ENCODE measurements at places on chromosomes 7 and 10.
A peak's percentile ranks its signal among the peaks of the same experiment; 100 is the strongest.

DNA sequence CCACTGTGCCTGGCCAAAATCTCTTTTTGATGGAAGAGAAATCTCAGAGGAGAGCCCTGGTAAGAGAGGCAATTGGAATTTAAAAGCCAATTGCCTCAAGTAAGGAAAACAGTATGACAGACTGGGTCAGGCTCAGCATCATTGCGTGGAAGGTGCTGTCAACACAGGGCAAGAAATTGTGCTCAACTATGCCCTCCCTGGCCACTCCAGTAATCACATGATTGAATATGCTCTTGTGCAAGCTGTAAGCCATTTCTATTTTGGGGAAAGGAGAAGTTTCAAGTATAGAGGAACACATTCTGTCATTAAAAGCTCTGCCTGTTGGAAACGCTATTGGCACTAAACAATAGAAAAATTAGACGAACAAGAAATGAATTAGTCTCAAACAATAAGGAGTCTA lies 1127.7 kb downstream of the REEP3 start:
- DNase-seq = no peak

GRCh38 chr10:130910848-130911247 lies 400.7 kb downstream of the TCERG1L start:
- DNase-seq = no peak

GRCh38 chr10:7354330-7355047 lies 56.3 kb downstream of the SFMBT2 start:
- DNase-seq = peak; percentile 35

GRCh38 chr7:130867039-130867438 lies 133.0 kb upstream of the KLF14 start:
- no peak for DNase-seq

DNA sequence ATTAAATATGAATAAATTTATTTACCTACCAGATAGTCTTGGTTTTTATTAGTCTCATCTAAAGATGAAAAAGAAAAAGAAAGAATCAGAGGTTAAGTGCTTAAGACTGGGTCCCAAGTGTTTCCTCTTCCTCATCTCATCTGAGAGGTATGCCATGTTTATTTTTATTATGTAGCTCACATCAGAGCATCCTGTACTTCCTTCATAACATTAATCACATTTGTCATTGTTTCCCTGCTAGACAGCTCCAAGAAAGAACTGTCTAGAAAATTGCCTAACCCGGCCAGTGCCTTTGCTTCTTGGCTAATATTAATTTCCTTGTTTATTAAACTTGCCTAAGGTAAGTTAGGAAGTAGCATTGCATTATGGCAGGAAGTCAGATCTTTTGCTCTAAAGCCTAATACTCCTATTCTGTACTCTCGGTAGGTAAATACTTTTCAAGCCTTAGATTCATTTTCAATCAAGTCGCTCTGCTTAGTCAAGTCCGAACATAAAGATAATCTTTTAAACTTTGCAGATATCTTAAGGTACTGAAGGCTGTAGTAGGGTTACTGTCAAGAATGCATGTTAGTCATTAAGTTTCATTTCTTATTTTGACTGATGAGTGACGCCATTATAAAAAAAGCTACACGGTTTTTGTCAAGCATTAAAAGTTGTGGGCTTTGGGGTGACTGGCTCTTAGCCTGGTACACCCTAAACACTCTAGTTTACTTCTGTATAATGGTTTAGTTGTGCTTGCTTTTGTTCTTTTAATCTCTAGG lies 47.4 kb downstream of the ZMYND11 start:
- DNase-seq = no peak

DNA sequence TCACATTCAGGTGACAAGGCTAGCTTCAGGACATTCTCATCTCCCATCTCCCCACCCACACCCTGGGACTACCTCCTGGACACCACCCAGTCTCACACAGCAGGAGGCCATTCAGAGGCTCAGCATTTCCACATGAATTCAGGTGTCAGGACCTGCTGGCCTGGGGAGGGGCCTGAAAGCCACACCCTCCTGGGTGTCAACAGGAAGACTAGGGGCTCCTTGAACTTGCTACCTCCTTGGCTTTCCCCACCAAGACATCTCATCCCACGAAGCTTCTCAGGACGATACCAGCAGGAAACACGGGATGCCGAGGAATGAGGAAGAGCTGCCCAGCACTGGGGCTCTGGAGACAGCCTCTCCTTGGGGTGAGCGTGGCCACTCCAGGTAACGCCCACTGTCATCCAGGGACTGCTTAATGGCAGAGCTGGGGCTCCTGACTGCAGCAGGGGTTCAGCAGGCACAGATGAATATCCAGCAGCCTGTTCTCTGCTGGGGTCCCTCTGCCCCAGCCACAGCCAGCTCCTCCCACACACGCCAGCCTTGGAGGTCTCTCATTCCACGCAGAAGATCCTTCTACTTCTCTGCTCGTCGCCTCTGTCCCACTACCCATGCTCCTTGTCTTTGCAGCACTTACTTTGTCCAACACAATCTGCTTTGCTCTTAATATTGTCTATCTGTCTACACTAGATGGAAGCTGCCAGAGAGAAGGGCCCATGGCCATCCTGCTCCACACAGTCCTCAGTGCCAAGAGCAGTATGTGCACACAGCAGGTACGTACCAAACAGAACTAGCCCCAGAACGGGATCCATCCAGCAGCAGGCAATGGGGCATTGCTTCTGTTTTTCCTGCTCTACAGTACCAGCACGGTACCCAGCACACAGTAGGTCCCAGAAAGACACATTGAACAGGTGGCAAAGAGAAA lies 88.7 kb downstream of the FAM53B start:
- no peak for DNase-seq

DNA sequence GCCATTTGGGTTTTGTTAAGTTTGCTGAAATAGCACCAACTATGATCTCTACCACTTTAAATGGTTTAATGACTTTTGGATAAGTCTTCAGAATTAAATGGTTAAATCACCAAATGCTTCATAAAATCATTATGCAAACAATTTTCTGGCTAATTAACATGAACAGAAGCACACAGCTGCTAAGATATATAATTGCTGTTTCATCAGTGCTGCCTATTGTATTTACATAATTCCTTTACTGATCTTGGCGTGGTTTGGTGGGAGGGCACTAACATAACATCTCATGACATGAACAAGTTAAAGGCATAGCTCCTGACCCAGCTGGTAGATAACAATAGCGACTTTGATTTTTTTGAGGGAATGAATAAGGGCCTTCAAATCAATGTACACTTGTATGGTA lies 94.1 kb downstream of the FZD1 start:
- no peak for DNase-seq

GRCh38 chr7:1314021-1314907 lies 81.6 kb downstream of the UNCX start:
- no peak for DNase-seq

DNA sequence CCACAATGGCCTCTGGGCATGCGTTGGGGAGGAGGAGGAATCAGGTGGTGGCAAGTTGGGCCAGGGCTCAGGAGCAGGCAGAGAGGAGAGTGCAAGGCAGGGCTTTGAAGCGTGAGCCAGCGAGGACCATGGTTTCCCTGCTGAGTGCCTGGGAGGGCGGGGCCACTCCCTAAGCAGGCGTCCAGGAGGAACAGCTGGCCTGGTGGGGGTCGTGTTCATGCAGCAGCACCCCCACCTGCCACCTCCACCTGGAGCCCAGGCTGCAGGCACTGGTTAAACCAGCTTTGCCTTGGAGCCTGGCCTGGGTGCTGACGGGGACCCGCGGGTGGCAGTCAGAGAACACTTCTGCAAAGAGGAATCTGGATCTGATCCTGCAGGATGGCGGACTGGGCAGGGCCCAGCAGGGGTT lies 24.2 kb upstream of the AQP1 start:
- DNase-seq = no peak

GRCh38 chr7:105521027-105521716 lies 899 bp downstream of the PUS7 start:
- DNase-seq = peak; percentile 24

- no peak for DNase-seq
These were observed 606.2 kb downstream of the LRMDA start for GRCh38 chr10:76037531-76038155.

Measured in CD4-positive, alpha-beta T cell treated with Interleukin-4 for 4 hours (primary cell).